ENCODE measurements at places on chromosomes 12 and 14.

GRCh38 chr12:80551897-80552296 lies 107.9 kb downstream of the PTPRQ start:
- no peak for DNase-seq

DNA sequence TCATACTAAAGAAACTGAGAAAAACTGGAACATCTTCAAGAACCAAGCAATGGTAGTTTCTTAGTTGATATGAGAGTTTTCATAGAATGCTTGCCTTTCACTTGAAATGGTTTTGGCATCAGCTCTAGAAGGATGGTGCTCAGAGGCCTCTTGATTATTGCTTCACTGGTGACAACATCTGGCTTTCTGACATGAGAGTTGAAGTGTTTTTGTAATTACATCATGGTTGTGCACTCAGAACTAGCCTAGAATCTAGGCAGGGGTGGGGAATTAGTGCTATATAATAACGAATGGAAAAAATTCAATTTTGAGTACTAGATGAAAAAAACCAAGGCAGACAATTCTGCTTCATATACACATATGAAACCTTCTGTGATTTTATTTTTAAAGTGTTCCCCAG lies 172.8 kb upstream of the LMNTD1 start:
- DNase-seq = peak; percentile 1

GRCh38 chr14:64636208-64636979 lies 67.8 kb upstream of the PLEKHG3 start:
- DNase-seq = peak; percentile 88

- DNase-seq = no peak
Measured at GRCh38 chr12:11702959-11703358, 53.5 kb downstream of the ETV6 start.

GRCh38 chr14:56490379-56490778 lies 89.2 kb upstream of the TMEM260 start:
- peak; percentile 72 for DNase-seq

DNA sequence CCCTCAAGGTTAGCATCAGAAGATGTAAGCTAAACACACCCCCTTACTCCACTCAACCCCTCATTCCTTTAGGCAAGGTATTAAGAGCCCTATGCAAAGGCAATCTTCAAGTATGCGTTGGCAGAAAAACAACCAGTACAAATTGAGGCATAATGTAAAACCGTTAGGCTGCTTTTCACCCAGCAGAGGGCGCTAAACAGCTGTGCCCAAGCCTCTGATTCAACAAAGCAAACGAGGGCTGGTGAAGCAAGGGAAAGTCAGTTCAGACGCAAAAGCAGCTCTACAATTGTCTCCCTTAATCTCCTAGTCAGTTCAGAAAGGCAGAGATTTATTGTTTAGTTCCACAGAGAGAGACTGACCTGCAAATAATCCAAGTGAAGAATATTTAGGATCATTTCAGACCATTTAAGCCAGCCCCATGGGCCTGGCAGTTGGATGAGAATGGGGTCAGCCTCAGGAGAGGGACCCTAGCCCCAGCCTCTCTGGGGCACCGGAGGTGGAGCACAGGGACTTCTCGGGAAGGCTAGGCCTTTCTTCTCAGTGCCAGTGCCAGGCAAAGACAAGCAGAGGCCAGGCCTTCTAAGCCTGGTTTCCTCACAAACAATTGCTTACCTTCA lies 23.5 kb downstream of the DCAF5 start:
- peak; percentile 82 for DNase-seq

GRCh38 chr14:97602438-97603117 lies 805.4 kb downstream of the VRK1 start:
- DNase-seq = no peak

DNA sequence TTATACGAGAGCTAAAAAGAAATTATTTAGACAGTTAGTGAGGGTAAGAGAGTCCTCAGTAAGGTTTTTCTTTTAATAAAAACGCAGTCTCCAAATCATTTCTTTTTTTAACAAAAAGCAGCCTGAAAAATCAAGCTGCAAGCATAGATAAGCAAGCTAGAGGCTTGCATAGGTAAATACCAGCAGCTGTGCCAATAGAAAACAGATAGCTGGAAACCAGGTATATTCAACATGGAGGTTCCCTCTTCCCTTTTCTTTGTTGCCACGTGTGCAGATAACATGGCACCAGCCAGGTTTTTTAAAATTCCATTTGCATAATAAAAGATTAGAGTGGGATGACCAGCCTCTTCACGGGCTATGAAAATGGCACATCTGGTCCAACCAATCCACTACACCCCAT lies 6.1 kb upstream of the PRKAB1 start:
- no peak for DNase-seq

DNA sequence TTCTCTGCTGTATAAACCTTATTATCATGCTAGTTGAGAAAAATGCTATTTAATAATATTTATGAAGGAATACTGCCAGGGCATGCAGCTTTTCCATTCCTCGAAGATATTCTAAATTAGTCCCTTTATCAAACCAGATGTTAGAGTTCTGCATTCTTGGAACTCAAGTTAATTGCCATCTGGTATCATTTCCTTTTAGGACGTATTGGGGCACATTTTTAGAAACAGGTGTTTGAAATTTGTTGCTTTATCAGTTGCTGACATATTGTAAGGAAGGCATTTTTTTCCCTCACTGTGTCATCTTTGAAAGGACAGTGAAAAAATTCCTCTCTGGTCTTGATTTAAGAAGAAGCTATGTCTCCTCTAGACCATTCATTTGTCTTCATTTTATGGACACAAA lies 471.2 kb upstream of the PRICKLE1 start:
- DNase-seq = no peak

DNA sequence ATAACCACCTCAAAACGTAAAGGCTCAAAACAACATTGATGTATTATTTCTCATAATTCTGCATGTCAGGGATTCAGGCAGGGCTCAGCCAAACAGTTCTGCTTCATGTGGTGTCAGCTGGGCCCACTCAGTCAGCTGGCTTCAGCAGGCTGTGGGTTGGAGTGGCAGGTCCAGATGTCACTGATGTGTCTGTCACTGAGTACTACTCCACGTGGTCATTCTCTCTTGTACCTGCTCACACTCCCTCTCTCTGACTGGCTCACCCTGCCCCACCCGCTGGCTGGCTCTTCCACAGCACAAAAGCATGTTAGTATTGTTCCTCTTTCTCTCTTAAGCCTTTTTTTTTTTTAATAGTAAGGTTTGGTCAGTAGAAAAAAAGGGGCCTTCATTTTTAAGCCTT lies 182.4 kb downstream of the DICER1 start:
- peak; percentile 65 for DNase-seq

DNA sequence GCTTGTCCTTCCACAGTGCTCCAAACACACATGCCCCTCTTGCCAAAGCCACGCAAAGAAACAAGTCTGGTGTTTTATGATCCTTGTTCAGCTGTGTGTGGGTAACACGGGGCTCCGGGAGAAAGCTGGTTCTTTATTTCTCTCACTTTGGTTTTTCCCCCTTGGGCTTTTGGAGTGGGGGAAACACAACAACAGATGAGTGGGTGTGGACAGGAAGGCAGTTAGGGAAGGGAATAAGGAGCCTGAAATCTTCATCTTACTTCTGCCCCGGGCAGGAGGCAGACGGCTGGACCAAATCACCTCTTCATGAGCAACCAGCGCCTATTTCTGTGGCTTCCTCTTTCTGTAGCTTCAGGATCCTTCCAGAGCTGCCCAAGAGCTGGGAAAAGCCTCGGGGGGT lies 218.5 kb downstream of the PHETA1 start:
- DNase-seq = no peak

DNA sequence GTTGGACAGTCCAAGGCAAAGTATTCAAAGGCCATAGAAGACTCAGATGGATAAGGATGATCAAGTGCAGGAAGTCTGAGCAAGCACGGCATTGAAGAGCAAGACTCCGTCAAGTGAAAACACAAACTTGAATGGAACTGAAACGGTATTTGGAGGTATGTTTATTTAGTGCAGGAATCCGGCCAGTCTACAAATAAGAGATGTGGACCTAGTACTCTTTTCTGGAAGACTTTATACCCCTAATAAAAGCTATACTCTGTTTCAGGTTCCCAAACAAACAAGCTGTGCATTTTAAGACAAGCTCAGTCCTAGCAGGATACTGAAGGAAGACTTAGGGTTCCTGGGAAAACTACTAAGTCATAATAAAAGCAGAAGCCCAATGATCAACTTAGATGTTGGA lies 100.8 kb upstream of the NEDD1 start:
- no peak for DNase-seq

- DNase-seq = no peak
Measured at GRCh38 chr14:48373981-48374380, 698.6 kb upstream of the MDGA2 start.

GRCh38 chr12:104751594-104751993 lies 206.5 kb downstream of the SLC41A2 start:
- no peak for DNase-seq

DNA sequence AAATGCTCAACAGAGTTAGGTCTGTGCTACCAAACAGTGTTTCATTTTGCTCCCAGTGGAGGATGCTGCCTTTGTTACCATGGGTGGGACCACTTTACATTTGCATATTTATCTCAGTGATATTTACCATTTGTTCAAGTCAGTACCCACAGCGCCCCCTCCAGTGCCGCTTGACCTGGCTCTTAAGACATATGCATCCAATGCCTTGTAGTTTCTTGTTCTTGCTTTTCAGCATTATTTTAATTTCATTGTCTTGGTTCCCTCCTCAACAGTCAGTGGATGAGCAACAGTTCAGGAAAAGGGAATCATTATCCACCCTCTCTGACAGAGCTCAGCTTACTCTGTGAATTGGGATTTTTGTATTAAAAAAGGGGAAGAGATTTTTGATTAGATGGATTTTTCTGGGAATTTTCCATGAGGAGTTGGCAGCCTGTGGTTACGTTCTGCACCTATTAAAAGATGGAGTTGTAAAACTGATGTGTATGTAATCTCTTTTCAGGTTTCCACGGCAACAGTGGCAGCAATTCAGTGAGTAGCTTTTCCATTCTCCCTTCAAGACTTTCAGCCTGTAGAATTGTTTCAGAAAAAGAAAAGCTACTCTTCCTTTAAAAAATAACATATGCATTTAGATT lies 240.5 kb upstream of the DAAM1 start:
- peak; percentile 50 for DNase-seq

GRCh38 chr14:21030531-21030930 lies 514 bp downstream of the TPPP2 start:
- DNase-seq = no peak

DNA sequence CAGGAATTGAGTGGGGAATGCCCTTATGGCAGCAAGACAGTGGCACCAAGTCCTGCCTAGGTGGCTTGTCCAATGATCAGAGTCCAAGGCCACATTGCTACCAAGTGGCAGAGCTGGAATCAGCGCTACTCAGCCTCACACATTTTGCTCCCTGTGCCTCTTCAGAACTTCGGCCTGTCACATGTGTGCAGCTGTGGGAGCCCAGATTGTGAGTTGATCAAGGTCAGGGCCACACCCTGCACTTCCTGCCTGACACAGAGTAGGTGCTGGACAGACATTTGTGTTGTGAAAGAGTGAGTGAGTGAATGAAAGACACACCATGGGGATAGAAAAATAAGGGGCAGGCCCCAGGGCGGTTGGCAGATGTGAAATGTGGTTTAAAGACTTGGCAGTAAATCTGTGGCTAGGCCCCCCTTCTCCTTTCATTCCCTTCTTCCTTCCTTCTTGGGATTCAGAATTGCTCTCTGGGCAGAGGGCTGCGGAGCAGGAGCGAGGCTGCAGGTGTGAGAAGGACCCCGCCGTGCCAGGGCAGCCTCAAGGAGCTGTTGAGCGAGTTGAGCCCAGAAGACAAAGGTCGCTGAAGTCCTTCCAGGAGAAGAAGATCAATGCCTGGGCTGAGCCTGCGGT lies 83.5 kb downstream of the SLC25A47 start:
- DNase-seq = no peak

DNA sequence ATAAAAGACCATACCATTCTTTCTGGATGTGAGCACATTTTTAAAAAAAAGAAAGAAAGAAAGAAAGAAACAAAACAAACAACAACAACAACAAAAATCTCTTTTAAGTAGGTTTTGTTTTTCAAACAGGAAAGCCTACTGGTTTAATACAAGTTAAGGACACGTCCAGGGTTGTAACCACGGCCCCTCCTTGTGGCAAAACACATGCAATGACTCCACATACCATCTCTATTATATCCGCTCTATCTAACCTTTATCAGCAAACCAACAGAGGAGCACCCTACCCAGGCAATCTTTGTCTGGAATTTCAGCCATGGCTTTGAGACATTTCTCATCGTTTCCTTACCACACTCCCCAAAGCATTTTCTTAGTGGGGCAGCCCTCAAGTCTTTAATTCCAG lies 360.5 kb upstream of the TMPO start:
- peak; percentile 86 for DNase-seq

DNA sequence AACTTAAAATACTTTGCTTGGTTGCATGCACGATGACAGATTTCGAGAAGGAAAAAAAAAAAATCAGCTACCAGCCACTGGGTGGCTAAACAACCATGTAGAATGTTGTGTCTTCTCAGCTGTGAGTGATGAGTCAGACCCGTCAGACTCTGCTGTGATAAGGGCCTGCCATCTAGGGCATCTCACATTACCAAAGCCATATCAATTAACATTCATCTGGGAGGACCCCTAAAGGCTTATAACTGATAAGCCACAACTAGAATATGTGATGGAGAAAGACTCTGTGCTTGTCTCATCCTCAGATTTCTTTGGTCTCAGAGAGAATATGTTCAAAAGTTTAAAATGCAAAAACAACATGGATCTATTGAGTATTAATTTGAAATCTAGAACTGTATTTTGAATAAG lies 111.5 kb downstream of the PAX9 start:
- peak; percentile 37 for DNase-seq

- no peak for DNase-seq
Measured at GRCh38 chr12:122729583-122730214, 945 bp downstream of the HCAR1 start.

DNA sequence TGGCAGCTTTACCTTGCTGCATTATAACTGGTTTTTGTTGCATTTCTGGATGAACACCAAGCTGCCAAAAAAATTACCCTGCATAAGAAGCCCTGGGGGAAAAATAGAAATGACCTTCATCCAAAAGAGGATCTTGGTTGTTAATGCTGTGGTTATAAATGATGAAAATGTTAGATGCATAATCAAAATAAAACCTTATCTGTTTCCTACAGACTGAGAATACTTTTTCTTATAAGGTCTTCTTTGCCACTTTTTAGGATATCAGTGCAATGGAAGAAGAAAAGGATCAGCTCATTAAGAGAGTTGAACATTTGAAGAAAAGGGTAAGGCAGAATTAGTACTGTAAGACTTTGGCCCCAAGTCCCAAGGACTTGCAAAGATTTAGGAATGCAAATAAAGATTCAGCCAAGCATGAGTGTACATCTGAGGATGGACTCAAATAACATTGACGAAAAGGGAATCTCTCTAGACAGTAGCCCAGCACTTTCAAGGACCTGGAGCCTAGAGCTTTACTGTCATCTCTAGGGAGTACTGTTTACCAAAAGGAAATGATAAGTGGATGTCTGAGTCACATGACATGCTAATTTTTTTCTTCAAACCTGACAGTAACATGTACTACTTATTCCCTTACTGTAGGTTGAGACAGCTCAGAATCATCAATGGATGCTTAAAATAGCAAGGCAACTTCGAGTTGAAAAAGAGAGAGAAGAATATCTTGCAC lies 10.7 kb downstream of the IFT81 start:
- peak; percentile 57 for DNase-seq

GRCh38 chr12:119910586-119910985 lies 33.5 kb upstream of the CIT start:
- DNase-seq = no peak

GRCh38 chr14:98501836-98502235 lies 770.2 kb downstream of the BCL11B start:
- DNase-seq = no peak
